OCI-LY7 (cell line): ENCODE measurements at places on chromosomes 3 and 15. TPM values are rescaled to one million over a fixed set of nuclear protein-coding genes. Genes with fewer than 3 reads are reported as not detected.

DNA sequence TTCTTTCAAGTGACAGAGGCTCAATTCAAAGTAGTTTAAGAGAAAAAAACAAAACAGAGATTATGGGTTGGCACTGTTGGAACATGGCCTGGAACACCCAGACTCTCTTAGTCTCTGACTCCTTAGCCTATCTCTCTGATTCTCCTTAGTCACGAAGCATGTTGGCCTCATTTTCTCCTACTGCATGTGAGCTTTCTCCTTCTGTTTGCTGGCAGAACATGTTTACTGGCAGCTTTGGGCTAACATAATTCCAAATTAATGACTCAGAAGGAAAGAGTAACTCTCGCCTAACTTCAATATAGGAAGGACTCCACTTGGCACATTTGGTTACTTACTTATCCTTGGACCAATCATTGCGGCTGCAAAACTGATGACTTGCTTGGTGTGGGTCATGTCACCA lies 21.7 kb upstream of the CCDC39 start:
- DNase-seq = no peak

DNA sequence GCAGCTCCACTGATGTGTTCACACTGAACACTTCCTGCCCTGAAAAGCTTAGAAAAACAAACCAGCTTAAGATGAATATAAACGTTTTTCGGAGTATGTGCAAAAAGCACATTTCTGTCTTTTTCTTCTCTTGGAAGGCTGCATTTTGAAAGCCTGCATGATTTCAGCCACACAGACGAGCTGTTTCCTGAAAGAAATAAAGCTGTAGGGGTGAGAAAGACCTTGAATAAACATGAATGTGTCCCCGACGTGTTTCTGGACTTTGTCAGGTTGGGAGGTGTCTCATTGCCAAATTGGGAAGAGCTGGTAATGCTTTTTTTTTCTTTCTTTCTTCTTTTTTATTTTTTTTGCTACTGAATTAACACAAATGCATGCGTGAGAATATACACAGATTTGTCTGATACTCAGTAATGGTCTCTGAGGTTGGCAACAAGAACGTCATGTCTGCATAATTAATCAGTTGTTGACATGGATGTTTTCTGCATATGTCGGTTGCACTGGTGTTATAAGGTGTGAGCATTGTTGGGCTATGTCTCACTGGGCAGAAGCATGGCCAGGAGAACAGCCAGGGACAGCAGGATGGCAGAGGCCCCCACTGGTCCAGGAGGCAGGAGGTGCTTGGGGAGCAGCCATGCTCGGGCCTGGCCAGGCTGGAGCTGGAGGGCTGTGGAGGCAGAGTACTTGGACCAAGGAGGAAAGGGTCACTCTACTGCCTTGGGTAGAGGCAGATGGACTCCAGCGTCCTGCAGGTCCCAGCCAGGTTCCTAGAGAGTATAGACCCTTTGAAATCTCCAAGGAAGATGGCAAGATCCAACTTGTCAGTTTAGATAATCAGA lies 39.0 kb downstream of the ADAMTSL3 start:
- DNase-seq = no peak

GRCh38 chr3:115627180-115628074 lies 4.1 kb downstream of the GAP43 start:
- no peak for DNase-seq

GRCh38 chr15:85100186-85100937 lies 118.7 kb downstream of the PDE8A start:
- DNase-seq = peak; percentile 31

MYRIP gene
- not detected in 2 replicates for total RNA-seq

SSUH2 gene
- total RNA-seq = 0.66 TPM in 1 of 2 replicates, not detected in the other
